Right cardiac atrium (tissue), 5 donors: ENCODE measurements at places on chromosomes 1 and 21.

- no peak for DNase-seq
These were observed 131.5 kb upstream of the ZNF644 start for GRCh38 chr1:91153341-91153740.

GRCh38 chr1:228986093-228986904 lies 251.0 kb downstream of the RHOU start:
- peak; percentile 89 for DNase-seq

- DNase-seq = no peak
These were observed 176.1 kb upstream of the CSF3R start for GRCh38 chr1:36658838-36659237.

DNA sequence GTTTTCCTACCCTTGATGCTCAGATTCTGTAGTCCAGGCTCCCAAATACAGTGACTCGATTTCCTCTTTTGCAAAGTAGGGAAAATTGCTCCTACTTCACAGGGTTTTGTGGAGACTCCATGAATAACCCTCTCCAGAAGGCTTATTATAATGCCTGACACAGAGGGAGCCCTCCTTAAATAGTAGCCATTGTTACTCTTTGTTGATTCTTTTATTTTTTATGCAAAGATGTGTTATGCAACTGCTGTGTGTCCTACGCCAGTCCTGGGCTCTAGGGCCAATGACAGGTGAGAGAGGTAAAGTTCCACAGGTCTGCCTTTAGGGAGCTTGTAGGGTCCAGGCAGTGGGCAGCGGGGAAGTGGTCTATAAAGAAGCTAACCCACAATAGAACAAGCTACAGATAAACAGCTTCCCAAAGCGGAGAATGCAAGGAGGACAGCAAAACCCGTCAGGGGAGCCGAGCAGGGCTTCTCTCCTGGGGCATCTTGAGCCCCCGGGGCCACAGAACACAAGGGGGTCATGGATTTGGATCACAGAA lies 1.5 kb downstream of the AADACL3 start:
- DNase-seq = no peak

- DNase-seq = peak; percentile 54
These were observed 6.3 kb upstream of the TENT5C start for GRCh38 chr1:117599286-117600221.

GRCh38 chr1:7299994-7300393 lies 471.1 kb upstream of the VAMP3 start:
- no peak for DNase-seq

DNA sequence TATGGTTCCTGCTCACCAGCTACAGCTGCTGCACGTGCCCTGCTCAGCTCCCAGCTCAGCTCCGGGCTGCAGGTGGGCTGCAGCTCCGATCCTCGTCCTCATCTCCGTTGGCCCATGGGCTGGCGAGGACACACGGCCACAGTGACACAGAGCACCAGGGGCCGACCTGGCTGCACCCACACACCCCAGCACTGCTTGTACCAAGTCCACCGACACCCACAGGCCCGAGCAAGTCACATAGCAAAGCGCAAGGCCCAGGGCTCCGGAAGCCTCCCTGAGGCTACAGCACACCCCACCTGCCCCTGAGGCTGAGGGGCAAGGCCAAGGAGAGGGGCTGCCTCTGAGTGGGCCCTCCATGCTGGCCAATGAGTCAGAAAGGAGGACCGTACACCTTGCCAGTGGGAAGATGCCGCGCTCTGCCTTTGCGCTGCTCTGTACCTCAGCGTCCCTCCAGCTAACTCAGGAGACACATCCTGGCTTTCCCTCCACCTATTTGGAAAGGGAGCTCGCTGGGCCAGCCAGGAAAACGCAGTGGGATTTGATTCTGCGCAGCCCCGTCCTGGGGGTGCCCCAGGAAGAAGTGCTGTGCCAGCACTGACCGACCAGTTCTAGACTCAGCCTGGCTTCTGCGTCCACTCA lies 124.8 kb downstream of the SIK1 start:
- peak; percentile 47 for DNase-seq

- DNase-seq = no peak
These were observed 397.9 kb downstream of the PTBP2 start for GRCh38 chr1:97119260-97120158.

GRCh38 chr1:89660224-89661061 lies 27.5 kb downstream of the LRRC8C start:
- DNase-seq = no peak

DNA sequence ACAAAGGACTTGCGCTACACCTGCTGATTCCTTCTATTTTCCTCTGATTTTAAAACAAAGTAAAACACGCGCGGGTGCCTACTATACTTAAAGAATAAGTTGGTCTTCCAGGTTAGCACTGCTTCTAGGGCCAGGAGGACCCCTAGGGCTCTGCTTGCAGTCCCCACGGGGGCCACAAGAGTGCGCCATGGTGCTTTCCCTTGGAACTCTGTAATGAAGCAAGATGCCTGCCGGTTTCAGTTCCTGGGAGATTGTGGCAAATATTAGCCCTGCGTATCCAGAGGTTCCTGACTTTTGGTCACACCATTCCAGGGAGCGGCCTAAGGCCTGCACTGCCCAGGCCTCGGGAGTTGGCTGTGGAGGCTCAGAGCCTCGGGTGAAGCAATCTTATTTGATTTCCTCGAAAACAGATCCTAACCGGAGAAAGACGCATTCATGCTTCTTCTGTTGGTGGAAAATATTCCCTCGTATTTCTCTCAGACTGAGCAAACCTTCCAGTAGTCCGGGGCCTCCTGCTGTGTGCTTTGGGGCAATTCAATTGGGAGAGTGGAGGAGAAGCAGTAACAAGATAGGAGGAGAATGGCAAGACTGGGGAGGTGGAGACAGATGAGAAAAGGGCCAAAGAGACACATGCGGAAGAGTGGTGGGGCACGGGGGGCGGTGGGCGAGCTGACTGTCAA lies 25.3 kb downstream of the ADAM30 start:
- peak; percentile 94 for DNase-seq

DNA sequence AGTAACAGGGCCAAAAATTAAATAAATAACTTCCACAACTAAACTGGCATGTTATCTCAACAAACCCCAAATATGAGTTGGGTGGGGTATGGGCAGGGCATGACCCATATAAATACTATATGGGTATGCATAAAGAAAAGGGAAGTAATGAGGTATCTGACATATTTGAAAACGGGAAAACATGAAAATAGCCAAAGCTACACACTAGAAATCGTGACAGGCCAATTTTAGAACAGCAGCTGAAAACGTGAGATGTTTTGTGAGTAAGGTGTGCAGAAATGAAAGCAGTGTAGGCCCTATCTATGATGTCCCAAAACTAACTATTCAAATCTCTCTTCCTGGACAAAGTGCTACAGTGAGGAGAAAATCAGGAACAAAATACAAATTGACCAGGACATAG lies 537.9 kb upstream of the NR5A2 start:
- DNase-seq = no peak

- no peak for DNase-seq
These were observed 4.9 kb downstream of the LY9 start for GRCh38 chr1:160800645-160801408.

- DNase-seq = no peak
These were observed 330.5 kb upstream of the B3GALT2 start for GRCh38 chr1:193516755-193517388.

DNA sequence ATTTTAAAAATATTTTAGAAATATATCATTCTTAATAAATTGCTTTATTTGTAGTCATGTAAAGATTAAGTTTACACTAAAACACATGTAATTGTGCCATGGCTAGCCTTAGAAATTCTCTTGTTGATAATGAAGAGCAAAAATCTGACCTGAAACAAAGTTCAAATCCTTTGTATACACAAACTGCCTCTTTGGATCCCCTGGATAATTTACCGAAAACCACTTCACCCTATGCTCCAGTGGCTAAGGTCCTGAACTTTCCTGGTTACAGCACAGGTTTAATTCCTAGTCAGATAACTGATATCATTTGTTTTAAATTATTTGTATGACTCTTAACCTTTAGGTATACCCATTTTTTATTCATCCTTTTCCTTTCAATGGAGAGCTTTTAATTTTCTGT lies 1093.2 kb upstream of the ADGRL4 start:
- no peak for DNase-seq

DNA sequence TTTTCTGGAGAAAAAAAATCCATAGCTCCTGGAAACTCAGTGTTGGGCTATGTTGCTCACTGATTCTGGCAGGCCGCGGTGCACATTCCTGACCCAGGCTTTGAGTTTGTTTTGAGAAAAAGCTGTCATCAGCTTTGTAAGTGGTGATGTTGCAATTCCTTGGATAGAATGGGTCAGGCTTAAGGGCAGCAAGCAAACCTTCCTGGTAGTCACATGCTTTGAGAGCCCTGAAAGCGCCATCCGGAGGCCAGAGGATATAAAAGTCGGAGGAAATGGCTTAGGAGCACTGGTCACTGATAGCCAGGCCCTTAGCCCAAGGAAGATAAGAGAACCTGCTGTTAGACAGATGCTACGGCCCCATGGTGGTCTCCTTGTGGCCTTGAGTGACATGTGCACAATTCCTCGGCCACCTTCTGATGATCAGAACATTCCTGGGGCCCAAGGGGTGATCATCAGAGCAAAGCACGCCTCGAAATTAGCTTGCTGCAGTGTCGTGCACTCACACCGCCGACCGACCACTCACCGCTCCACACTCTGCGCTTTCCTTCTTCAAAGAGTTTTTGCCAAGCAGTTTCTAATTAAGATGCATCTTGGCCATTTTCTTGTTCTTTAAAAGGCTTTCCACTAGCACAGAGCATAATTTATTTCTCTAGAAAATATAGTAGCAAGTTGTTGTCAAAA lies 78.6 kb downstream of the MAN1C1 start:
- DNase-seq = peak; percentile 81

DNA sequence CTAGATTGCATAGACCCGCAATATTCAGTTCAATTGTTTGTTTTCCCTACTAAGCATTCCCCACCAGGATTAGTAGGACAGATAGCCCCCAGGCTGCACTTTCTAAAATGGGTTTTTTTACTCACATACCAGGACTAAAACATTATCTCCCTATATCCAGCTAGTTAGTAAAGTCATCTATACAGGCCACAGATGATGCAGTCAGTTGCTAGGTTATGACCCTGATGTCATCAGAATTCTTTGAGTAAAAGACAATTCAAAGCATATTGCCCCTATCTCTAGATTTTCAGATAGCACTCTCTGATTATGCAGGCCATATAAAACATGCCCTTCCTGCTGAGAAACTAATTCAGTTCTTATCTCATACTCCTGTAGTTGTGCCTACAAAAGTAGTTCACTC lies 203.6 kb downstream of the LBR start:
- DNase-seq = no peak

DNA sequence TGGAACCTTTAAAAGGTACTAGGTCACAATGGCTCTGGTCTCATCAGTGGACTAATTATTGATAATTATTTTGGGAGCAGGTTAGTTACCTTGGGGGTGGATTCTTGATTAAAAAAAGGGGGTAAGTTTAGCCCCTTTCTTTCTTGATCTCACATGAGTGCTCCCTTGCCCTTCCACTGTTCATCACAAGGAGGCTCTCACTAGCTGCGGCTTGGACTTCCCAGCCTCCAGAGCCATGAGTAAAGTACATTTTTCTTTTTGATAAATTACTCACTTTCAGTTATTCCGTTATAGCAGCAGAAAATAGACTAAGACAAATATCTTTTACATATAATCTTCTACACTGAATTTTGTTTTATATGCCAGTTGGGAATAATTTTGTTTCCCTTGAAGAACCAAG lies 254.8 kb upstream of the DEPDC1 start:
- no peak for DNase-seq

DNA sequence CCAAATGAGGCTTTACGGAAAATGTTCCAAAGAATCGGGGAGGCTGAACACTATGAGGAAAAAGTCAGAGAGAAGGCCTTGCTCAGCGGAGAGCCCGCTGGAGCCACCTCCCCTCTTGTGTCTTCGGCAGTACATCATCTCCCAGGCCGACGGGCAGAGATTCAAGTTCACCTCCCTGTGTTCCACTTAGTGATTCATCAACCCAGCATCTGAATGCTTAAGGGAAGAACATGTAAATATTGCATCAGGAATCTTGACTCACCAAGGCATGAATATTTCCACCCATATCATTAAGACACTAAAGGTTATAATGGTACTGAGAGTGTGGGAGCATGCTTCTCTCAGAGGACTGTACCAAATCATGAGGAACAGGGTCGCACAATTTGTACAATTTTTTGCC lies 172.5 kb downstream of the ST6GALNAC5 start:
- no peak for DNase-seq

GRCh38 chr1:237542525-237543418 lies 347.9 kb downstream of the ZP4 start:
- no peak for DNase-seq

DNA sequence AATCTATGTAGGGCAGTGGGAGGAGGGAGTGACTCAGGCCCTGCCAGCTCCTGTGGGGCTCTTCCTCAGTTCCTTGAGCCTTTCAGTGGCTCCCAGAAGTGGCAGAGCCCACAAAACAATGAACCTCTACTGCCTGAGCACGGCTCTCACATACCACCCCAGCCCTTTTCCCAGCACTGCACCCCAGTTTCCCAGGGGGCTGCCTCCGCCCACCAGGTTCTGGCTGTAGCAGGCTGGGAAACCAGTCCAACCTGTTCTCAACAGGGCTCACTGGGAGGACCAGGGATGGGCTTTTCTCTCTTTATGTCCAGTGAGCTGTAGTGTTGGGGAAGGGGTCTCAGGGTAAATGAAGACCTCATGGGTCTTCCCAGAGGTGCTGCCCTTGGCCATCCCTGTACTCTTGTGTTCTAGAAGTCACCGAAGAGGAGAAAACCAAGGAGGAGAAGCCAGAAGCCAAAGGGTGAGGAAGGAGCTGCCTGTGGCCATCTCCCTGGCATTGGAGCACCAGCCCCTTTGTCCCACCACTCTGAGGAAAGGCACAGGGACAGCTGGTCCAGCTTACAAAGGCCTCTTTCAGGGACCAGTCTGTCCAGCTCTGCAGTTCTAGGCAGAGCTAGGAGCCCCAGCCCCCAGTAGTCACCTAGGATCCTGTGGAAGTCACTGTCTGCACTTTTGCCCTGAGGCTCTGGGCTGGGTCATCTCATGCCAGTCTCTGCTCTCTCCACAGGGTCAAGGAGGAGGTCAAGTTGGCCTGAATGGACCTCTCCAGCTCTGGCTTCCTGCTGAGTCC lies 3.5 kb downstream of the MARCKSL1 start:
- peak; percentile 42 for DNase-seq

GRCh38 chr1:27727126-27727525 lies 1.4 kb downstream of the FAM76A start:
- DNase-seq = no peak
